ENCODE measurements at places on chromosomes 4 and X.

GRCh38 chr4:143581331-143581946 is 67.9 kb downstream of the SMARCA5 start:
- no peak for DNase-seq

DNA sequence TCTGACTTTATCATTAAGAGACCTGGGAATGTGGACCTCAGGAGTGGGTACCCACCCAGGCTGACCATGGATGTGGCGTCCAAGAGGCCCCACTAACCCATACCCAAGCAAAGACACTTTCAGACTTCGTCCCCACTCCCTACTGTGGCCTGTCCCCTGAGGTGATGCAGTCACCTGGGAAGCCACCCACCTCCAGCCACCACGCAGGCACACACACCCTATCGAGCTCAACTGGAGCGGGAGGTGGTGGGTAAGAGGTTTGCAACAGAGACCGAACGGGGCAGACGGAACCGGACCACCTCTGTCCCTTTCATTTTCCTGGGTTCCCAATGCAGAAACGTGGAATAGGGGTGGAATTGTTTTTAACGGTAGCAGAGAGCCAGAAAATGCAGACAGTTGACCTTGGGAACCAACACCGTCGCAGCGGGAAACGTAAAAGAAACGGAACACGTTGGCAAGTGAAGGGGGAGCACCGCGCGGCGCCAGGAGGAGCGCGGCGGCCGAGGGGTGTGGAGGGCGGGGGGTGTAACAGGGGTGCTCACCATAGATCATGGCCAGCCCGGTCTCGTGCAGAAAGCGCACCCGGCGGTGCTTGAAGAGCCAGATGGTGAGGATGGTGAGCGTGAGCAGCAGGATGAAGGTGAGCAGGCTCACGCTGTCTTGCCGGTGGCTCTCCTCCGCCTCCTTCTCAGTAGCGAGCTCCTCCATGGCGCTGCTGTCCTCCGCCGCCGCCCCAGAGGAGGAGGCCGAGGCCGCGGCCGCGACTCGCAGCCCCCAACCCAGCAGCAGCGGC is 559 bp downstream of the SLC9A7 start:
- no peak for DNase-seq

- DNase-seq: no peak
These were observed 263.6 kb downstream of the DCTD start for GRCh38 chr4:182653596-182653995.

GRCh38 chr4:112732142-112732541 is 95.2 kb downstream of the LARP7 start:
- DNase-seq: no peak

GRCh38 chrX:4627414-4627813 is 914.0 kb upstream of the PRKX start:
- DNase-seq: no peak

GRCh38 chr4:22473268-22473667 is 42.6 kb downstream of the ADGRA3 start:
- DNase-seq: peak; percentile 21

GRCh38 chr4:153782581-153782980 is 6.3 kb downstream of the SFRP2 start:
- DNase-seq: no peak

DNA sequence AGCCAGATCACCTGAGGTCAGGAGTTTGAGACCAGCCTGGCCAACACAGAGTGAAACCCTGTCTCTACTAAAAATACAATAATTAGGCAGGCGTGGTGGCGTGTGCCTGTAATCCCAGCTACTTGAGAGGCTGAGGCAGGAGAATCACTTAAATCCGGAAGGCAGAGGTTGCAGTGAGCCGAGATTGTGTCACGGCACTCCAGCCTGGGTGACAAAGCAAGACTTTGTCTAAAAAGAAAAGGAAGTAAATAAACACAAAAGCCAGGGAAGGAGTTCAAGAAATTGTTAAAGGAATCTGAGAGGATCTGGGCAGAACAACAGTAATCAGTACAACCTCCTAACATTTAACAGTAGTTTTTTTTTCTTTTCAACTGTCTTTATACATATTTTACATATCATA is 48.7 kb upstream of the ARHGEF6 start:
- DNase-seq: no peak

DNA sequence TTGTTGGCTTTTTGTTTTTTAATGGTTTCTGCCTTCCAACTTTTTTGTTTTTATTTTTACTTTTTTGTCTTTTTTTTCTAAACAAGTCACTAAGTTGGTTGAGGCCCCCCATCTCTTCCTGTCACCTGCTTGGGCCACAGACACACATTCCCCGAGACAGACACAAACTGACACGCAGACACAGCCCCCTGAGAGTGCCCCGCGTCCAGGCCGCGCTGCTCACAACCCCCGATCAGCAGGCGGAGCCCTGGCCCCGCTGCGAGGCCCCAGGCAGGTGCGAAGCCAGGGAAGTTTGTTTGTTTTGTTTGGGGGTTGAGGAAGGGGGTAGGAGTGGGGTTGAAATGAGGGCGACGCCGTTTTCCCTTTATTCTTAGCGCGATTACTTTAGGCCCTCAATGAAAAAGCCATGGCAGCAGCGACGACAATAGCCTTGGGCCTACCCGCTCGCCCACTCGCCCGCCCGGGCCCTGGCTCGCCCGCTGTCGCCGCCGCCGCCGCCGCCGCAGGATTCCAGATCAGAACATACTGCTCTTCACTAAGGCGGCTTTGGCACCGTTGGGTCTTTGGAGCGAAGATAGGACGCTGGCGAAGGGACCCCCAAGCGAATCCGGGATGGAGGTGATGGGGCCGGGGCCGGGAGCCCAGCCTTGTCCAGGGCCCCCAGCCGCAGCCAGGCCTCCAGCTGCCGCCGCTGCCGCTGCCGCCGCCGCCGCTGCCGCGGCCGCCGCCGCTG is 3.1 kb downstream of the PHOX2B start:
- DNase-seq: no peak

GRCh38 chr4:7199129-7199725 is 6.9 kb downstream of the SORCS2 start:
- DNase-seq: no peak

GRCh38 chrX:29792335-29792734 is 423.0 kb upstream of the MAGEB2 start:
- no peak for DNase-seq

DNA sequence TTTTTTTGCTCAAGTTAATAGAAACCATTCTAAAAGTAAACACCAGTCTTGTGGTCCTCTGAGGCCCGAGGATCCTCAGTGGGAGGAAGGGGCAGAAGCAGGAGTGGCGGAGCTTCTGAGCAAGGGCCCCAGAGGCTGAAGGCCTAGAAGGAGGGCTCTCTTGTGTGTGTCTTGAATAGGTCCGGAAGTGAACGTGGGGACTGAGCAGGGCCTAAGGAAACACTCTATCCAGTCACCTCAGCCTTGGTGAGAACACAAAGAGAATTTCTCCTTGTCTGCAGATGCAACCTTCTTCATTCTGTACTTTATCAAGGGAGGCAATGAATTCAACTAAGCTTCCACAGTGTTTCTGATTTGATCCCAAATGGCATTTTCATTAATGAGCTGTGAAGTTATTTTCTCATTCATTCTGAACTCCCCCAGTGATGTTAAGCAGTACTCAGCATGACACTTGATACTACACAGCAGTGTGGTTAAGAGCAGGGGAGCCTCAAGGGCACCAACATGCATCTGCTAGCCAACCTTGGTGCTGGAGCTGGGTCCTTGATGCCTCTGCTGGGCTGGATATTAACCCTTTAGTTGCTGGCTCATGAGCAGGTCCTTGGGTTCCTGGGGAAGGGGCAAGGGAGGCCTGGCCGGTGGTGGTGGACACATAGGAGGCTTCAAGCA is 64.7 kb downstream of the RBM47 start:
- no peak for DNase-seq

DNA sequence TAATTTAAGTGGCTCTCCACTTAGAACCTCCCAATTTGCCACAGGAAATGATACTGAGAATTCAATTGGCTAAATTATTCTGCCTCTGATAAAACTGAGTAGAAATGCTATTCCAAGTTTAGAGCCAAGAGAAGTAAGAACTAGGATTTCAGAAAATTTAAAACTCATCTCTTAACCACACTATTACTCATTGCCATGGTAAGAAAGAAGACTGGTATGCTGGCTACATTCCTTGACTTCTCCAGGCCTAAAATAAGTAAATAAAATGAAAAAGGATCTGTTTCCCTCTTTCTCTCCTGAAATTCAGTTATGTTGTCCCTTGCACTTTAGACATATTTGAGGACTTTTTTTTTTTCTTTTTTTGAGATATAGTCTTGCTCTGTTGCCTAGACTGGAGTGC is 23.3 kb downstream of the ZNF280C start:
- DNase-seq: peak; percentile 29

DNA sequence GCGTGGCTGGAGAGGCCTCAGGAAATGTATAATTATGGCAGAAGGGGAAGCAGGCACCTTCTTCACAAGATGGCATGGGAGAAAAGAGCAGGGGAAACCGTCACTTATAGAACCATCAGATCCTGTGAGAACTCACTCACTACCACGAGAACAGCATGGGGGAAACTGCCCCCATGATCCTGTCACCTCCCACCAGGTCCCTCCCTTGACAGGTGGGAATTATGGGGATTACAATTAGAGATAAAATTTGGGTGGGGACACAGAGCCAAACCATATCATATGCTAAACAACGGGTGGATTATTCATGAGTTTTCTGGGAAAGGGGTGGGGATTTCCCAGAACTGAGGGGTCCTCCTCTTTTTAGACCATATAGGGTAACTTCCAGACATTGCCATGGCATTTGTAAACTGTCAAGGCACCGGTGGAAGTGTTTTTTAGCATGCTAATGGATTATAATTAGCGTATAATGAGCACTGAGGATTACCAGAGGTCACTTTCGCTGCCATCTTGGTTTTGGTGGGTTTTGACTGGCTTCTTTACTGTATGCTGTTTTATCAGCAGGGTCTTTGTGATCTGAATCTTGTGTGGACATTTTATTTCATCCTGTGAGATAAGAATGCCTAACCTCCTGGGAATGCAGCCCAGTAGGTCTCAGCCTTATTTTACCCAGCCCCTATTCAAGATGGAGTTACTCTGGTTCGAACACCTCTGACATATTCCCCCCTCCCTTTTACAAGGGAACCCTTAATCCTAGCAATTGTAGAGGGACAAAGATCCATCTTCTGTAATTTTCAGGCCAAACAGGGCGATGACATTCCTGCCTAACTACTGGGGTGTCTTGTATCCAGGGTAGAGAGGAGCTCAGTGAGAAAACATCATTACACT is 27.6 kb upstream of the ZNF81 start:
- no peak for DNase-seq

DNA sequence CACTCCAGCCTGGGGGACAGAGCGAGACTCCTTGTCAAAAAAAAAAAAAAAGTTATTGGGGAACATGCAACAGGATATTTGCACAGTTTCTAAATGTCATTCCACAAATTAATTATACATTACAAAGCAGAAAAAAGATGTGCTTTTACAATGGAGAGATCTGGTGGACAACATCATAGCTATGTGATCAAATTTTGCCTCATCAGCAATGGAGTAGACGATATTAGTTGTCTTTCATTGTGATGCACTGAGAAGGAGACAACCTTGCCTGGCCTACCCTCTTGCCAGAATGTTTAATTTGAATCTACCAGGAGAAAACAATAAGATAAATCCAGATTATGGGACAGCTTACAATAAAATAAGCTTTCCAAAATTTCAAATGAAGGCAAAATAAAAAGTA is 30.5 kb upstream of the BLTP1 start:
- DNase-seq: no peak

DNA sequence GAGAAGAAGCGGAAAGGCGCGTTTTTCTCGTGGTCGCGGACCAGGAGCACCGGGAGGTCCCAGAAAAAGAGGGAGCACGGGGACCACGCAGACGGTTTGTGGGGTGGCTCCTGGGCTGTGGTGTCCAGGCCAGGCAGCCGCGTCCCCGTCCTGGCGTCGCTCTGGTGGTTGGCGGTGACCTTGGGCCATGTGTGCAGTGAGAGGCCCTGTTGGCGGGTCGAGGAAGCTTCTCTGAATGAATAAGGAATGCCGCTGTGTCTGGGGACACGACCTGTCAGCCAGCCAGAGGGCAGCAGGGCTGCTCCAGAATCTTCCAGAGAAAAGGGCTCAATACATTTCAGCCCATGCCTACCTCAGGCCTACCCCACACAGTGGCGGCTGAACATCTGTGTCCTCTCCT is 24.3 kb upstream of the HGFAC start:
- no peak for DNase-seq

DNA sequence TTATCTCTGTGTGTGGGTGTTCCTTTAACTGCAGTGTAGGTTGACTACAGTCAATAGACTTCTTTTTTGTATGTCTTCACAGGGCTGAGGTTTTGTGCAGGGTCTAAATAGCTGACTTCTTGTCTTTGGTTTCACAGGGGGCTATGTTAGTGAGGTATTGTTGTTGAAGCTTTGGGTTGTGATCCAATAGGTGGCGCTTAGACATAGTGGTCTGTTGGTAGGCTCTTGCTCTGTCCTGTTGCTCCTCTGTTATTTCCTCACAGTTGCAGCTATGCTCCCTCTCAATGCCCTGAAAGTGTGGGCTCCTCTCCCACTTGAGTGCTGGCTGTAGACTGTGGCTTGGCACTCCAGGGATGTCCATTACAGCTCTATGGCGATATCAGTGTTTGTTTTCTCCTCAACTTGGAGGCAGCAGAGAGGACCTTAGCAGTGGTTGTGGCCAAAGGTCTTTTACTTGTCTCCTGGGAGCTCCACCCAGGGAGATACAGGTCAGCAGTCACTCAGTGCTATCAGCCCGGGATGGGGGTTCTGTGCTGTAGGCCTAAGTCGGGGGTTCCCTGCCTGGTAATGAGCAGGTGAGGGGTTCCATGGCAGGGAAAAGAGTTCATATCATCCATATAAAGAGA is 14.0 kb downstream of the POF1B start:
- no peak for DNase-seq

DNA sequence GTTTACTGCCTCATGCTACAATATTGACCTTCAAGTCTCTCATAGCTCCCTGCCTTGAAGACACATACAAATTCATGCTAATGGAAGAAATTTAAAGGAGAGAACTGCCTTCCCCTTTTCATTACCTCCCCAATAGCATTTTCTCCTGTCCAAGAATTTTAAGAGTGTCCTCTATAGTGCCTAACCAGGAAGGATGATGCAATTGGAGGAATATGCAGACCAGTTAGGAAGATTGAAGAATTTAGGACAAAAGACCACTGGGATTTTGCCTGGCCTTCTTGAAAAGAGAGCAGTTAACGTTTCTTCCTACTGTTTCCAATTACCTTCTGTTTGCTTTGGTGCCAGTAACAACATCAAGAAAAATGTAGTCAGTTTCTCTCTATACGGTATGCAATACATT is 443.9 kb downstream of the INPP4B start:
- no peak for DNase-seq

DNA sequence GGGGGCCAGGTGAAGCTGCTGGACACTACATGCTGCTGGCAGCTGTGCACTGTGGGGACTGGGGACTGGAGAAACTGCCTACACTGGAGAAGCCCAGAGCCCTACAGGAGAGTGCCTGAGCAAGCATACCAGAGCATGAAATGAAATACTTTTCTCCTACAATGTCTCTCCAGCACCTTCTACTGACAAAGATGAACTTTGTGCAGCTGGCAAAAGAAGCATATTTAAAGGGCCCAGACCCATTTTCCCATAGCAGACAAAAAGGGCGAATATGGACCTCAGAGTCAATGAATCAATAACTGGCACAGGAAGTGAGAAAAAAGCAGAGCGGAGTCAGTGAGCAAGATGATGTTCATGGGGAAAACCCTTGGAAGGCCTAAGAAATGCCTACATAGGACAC is 30.9 kb upstream of the GK start:
- no peak for DNase-seq

Measured in AG09309 (cell line).